Activated T-helper 1 cell treated with anti-CD3 and anti-CD28 coated beads, Interleukin-12 subunit alpha, Interleukin-12 subunit beta, Interleukin-2, Interleukin-4 antibody, amounts not matched to agents 30 ng/mL and 10 ng/mL and 1 ng/mL, durations not matched to agents 14 hours and 24 hours and 36 hours (primary cell): ENCODE measurements at places on chromosomes 16 and 17. TPM values are rescaled to one million over a fixed set of nuclear protein-coding genes. Genes with fewer than 3 reads are reported as not detected.

CCL16 gene
- total RNA-seq = not detected in 2 replicates

- DNase-seq = no peak
Observed at GRCh38 chr16:19513377-19514053, 8.4 kb downstream of the GDE1 start.

DNA sequence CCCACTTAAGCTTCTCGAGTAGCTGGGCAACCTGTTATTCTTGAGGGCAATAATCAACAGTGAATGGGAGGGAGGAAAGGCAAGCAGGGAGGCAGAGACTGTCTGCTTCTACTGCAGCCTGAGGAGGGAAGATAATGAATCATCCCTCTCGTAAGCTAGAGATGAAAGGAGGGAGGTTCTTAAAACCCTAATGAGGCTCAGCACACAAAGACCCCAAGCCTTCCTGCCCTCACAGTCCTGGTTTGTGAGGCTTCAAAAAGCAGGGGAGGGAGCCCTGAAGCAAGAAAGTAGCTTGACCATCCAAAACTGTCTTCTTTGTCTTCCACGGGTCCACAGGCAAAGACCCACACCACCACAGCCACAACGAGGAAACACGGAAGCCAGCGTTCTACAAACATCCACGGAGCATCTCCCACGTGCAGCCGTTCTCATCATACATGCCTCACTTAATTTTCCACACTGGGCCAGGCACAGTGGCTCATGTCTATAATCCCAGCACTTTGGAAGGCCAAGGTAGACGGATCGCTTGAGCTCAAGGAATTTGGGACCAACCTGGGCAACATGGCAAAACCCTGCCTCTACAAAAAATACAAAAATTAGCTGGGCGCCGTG lies 1.8 kb downstream of the PIK3R5 start:
- DNase-seq = no peak

GRCh38 chr16:31007684-31008083 lies 2.8 kb downstream of the STX1B start:
- no peak for DNase-seq

- DNase-seq = no peak
Observed at GRCh38 chr16:680967-681745, 946 bp downstream of the STUB1 start.

DNA sequence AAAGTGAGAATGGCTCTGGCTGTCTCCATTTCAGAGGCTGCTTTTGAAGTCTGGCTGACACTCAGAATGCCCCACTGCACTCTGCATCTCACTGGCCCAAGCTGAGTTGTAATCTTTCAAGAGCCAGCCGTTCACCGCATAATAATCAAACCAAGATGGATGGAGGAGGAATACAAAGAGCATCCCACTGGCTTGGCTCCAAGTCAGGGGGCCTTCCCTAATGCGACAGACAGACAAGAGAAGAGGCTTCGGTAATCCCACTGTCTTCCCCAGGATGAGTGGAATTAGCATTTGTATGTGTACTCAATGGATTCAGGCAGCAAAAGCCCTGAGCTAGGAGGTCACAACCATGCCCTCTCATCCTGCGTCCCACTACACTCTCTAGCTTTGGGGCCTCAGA lies 68.0 kb downstream of the CBLN1 start:
- no peak for DNase-seq

- DNase-seq = no peak
Observed at GRCh38 chr16:82031116-82032084, 3.7 kb upstream of the HSD17B2 start.

- DNase-seq = no peak
Observed at GRCh38 chr17:19495828-19496528, 37.7 kb upstream of the SLC47A1 start.
